MV-4-11 (cell line): ENCODE measurements at places on chromosomes 7 and 10.
A peak's percentile ranks its signal among the peaks of the same experiment; 100 is the strongest.

DNA sequence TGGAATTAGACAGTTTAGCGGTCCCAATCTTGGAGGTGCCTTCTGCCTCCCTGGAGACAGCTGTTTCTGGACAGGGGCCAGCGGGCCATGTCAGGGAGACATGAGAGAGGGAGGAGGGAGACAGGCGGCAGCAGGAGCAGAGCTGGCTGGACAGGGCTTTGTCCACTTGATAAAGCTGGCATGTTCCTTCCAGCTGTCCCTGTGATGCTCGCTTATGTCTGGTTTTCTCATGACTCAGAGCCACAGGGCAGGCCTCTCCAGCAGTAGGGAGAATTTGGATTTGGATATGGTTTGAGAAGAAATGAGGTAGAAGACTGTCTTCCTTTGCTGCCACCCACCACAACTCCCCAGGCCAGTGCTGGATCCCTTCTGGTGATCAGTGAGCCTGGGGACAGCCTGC is 51.7 kb upstream of the SORCS3 start:
- DNase-seq: no peak

DNA sequence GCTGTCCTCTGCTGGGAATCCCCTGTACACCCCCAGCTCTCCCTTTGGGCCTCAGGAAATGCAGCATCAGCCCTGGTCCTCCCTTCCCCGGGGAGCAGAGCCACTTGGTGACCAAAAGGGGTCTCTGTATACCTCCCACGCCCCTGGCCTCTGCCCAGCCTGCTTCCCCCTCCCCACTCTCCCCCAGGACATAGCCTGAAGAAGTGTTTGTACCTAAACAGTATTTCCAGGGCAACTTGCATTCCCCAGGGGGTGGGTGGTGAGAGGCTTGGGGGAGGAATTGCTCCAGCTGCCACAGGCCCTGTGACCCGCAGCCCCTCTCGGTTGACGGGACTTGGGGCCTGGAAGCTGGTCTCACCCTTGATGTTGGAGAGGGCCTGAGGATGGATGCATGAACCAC is 39.3 kb downstream of the TMEM270 start:
- no peak for DNase-seq

- no peak for DNase-seq
Measured at GRCh38 chr7:156261581-156261980, 379.0 kb upstream of the RNF32 start.

GRCh38 chr10:123512901-123513775 is 153.0 kb upstream of the GPR26 start:
- DNase-seq: no peak

DNA sequence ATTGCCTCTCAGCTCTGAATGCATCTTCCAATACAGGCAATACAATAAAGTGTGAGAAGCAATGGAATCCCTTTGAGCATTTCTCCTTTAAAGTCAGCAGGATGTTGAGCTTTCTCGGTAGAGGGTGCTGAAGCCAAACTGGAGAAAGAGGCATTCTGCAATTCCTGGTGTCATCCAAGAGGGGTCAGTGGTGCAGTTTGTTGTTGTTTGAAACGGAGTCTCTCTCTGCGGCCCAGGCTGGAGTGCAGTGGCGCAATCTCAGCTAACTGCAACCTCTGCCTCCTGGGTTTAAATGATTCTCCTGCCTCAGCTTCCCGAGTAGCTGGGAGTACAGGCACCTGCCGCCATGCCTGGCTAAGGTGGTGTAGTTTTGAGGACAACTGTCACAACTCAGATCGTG is 486.5 kb downstream of the CALN1 start:
- DNase-seq: no peak

DNA sequence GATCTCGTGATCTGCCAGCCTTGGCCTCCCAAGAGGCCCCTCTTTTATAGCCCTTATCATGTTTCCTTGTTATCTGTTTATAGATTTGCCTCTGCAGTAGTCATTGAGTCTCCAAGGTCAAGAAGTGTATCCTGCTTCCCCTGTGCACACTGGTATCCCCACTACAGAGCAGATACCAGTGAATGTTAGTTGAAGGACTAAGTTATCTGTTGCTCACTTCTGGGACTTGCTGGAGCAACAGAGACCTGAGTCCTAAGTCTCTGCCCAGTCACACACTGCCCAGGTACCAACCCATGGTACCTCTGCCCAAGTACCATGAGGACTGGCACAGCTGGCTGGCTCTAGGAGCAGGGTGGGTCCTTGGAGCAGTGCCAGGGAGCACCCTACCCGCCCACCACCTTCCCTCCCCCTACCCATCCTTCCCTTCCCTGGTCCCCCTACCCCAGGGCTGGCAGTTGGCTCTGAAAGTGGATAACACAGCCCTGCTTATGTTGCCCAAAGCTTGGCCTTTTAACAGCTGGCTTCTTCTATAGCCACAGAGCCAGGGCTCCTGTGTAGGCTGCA is 26.5 kb upstream of the PDCD4 start:
- DNase-seq: no peak

DNA sequence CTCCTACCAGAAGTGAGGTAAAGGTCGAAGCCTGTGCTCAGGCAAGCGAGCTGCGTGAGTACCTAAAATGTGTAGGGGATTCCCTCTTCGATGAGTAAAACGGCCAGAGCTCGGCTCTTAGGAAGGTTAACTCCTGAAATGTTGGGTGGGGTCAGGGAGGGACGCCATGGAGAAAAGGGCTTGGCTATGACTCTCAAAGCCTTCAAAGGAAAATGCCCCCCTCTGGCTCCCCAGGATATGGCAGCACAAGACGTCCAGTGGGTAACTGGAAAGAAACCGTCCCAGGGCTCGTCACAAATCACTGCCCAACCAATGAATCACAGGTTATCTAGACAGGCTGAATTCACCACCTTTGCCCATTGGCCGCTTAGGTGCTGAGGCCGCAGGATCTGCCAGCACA is 58.0 kb downstream of the CALML3 start:
- no peak for DNase-seq

DNA sequence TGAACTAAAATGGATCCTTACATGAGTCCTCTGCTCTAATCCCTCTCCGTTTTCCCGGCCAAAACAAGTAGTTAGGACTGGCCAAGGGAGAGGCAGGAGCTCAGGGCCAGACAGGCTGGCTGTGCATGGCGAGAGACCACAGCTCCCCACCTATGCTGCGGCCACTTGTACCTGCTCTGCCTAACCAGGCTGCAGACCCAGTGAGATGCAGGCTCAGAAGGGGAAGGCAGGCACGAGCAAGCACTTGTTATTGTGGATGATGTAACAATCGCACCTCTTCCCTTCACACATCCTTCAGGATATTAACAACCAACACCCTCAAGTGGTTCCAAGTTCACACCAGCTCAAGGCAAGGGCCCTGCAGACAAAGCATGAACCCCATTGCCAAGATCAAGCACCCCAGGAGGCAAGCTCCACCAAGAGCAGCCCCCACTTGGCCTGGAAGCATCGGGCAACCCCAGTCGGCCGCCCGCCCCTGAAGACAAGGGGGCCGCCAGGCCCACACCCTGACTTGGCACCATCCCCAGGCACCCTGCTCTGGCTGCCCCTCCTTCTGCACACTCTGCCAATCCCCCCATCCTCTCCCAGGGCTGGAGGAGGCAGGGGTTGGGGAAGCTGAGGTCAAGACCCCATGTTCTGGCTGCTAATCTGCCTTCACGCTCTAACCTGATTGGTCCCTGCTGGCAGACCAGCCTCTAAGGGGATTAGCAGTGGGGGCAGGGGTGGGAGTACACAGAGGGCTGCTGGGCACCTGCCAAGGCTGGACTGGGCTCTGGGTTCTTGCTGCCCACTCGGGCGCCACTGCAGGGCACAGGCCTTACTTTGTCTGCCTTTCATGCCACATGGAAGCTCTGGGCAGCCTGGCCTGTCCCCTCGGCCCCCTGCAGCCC is 111.3 kb downstream of the SLIT1 start:
- no peak for DNase-seq

- DNase-seq: peak; percentile 22
Measured at GRCh38 chr7:21365866-21366624, 61.8 kb upstream of the SP4 start.

GRCh38 chr7:117970801-117971200 is 97.6 kb upstream of the CTTNBP2 start:
- DNase-seq: no peak

- DNase-seq: no peak
Measured at GRCh38 chr7:76198202-76198601, 3.5 kb upstream of the SRRM3 start.
